ENCODE measurements at places on chromosomes 2 and 18.

- DNase-seq: no peak
These were observed 1923.8 kb upstream of the CELF4 start for GRCh38 chr18:39489431-39489830.

DNA sequence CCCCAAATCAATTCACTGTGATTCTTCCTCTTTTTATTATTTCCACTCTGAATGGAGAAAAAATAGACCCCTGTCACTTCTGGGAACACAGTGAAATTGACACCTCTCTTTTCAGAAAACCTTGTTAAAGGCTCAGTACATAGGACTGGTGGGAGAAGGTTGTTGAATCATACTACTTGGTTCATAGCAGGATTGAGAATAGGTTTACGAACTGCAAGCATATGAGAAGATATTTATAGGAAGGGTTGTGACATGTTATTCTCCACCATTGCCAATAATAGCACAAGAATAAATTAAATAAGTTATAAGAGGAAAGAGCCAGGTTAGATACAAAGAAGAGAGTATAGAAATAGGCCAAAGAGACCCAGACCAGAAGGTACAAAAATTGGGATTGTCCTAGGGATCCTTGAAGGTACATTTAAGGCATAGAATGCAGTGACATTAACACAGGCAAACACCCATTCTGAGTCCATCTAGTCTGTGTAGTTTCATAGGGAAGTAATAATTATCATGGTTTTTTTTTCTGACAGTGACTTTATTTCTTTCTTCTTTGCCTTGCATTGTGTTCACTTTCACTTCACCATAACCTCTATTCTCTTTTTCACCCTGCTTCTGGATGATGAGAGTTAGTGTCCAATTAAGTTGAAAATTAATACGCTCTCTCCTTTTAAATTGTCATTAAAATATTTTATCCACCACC, 21.8 kb upstream of the SERPINE2 start:
- DNase-seq: no peak

GRCh38 chr2:207256476-207257207, 90.9 kb upstream of the KLF7 start:
- no peak for DNase-seq

GRCh38 chr18:75104483-75104882, 104.5 kb downstream of the PTGR3 start:
- DNase-seq: no peak

DNA sequence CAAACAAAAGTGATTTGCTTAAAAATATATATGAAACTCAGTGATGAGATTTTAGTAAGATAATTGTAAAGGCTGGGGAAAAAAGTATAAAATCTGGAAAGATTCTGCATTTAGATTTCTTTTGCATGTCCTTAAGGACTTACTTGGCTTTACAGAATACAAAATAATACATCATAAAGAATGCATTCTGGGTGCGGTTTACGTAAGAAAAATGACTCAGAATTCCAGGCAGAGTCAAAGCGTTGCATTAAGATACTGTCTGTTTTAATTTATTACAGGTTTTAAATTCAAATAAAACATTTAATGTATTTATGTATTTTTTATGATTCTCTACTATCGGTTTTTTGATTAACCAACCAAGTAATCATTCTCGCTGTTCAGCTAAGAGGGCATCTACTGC, 178.0 kb downstream of the SH3BP4 start:
- no peak for DNase-seq

- DNase-seq: no peak
These were observed 1.3 kb upstream of the CLIP4 start for GRCh38 chr2:29113891-29114321.

GRCh38 chr2:85911814-85912692, 23.3 kb upstream of the ST3GAL5 start:
- DNase-seq: no peak

Data from nucleus accumbens (tissue), 56 donors.